ENCODE measurements at places on chromosomes 12 and 14. TPM values are rescaled to one million over a fixed set of nuclear protein-coding genes. Genes with fewer than 3 reads are reported as not detected.

DNA sequence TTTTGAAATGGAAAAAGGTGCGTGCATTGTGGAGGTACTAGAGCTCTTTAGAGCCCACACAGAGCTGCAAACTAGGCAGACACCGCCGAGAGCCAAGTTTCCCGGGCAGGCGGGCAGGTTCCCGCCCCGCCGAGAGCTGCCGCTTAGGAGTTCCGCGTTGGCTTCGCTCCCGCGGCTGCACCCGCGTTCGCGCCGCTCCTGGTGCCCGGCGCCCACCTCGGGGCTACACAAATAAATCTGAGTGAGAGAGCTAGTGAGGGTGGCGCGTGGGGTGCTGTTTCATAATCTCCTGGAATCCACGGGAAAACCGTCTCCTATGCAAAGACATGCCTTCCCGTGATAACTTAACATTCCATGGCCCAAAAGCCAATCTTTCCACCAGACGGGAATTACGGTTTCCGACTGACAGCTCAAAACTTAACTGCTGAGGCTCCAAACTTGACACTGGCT is 645 bp downstream of the KITLG start:
- peak; percentile 39 for DNase-seq

Gene DBX2
- total RNA-seq, result not detected

GRCh38 chr12:96108321-96108720 is 72.9 kb upstream of the LTA4H start:
- no peak for DNase-seq

Gene RFX4
- 0.40 TPM for total RNA-seq

DNA sequence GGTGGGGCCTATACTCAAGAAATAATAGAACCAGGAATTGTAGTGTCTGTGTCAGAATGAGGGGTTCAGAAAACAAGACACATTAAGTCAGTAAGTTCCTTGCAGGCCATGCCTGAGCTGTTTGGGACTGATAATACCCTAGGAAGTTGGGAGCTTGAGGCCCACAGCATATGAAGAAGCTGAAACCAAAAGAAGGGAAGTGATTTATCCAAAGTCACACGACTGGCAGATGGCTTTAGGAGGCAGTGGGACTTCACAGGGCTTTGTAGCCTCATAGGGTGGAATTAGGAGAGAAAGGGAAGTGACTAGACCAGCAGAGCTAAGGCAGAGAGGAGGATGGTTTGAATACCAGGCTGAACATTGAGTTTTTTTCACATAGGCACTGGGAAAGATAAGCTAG is 56.6 kb upstream of the SRSF5 start:
- no peak for DNase-seq

Gene PDZRN4
- not detected for total RNA-seq

- DNase-seq, result no peak
Measured at GRCh38 chr12:92065018-92065499, 80.6 kb downstream of the BTG1 start.

Gene PTPRB
- total RNA-seq, result 0.02 TPM

DNA sequence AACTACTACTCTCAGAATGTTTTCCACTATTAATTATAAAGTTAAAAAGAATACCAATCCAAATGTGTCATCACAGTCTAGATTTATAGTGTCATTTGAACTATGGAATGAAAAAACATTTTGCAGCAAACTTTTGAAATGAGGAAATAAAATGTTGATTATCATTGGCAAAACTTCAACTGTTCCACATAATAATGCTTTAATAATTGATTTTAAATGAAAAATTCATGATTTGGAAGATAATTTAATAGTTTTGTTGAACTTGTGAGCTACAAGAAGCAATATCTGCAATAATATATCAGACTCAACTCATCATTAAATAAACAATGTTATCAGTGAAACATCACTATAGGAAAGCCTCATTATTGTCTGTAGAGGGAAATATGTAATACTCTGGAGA is 48.2 kb upstream of the DCN start:
- DNase-seq, result no peak

GRCh38 chr14:76196980-76197695 is 45.4 kb downstream of the GPATCH2L start:
- no peak for DNase-seq

DNA sequence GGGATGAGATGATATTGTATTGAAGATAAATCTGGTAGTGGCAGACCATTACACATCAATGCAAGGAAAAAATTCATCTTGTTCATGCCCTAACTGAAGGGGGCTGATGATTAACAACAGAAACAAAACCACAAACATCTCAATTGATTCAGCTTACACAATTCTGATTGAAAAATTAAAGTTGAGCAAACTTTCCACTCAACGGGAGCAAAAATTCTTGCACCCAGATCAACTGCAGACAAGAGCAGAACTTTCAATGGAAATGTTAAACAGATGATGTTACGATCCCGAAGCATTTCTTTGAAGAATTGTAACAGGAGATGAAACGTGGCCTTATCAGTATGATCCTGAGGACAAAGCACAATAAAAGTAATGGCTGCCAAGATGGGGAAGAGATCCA is 172.4 kb upstream of the SOX5 start:
- DNase-seq, result no peak

DNA sequence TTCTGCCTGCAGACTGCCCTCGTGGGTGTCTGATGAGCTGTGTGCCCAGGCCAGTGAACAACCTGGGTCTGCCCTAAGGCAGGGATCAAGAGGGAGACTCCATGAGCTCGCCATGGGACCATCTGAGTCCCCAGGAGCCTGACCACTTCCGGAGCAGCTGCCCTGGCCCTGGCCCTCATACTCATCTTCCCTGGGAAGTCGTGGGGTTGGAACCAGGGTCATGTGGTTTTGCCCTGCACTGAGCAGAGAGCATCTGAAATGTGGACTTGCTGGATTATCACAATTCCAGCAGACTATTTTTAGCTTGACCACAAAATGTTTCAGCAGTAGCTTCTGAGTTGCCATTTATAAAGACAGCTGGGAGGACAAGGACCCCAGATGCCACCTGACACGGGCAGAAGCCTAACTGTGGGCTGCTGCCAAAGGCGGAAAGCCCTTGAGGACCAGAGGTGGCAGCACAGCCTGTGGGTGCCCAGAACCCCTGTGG is 6.7 kb downstream of the BTBD6 start:
- DNase-seq, result peak; percentile 96

- DNase-seq, result no peak
Measured at GRCh38 chr12:47757364-47757839, 1.3 kb downstream of the RAPGEF3 start.

DNA sequence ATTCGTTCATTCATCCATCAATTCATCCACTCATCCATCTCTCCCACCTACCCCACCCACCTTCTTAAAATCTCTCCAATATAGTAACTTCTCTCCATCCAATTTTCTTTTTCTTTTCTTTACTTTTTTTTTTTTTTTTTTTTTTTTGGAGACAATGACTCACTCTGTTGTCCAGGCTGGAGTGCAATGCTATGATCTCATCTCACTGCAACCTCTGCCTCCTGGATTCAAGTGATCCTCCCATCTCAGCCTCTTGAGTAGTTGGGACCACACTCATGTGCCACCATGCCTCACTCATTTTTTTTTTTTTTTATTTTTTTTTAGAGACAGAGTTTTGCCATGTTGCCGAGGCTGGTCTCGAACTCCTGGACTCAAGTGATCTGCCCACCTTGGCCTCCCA is 118.4 kb downstream of the SUDS3 start:
- no peak for DNase-seq

DNA sequence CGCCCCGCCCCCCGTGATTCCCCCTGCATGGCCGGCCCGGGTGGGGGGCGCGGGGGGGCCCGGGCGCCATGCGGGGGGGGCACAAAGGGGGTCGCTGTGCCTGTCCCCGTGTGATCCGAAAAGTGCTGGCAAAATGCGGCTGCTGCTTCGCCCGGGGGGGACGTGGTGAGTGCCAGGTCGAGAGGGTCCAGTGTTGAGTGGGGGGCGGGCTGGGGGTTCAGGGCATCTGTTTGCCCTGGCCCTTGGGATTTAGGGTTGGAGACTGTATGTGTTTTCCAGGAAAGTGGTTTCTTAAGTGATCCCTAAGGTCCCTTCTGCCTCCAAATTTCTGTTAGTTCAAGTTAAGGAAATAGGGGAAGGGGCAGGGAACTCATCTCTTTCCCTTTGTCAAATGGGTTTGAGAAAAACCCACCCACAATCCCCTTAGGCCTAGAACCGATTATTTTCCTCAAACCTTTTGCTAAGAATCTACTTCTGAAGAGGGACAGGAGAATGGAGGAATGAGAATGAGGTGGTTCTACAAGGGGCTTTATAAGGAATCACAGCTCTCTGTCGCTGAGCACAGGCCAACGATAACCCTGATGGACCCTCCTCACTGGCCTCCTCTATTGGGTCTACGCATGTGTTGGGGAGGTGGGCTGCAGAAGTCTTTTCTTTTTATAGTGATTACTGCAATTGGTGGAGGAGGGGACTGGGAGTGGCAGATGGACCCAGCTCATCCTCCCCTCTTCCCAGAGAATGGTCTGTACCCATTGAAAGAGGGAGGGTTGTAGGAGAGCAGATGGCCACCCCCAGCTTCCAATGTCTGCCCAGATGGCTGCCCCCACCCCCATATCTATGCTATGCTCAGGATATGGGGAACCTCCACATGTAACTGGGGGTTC is 834 bp downstream of the ARHGEF25 start:
- DNase-seq, result peak; percentile 72

- no peak for DNase-seq
Measured at GRCh38 chr14:28975084-28975483, 208.5 kb downstream of the FOXG1 start.

Gene WNT1
- not detected for total RNA-seq

DNA sequence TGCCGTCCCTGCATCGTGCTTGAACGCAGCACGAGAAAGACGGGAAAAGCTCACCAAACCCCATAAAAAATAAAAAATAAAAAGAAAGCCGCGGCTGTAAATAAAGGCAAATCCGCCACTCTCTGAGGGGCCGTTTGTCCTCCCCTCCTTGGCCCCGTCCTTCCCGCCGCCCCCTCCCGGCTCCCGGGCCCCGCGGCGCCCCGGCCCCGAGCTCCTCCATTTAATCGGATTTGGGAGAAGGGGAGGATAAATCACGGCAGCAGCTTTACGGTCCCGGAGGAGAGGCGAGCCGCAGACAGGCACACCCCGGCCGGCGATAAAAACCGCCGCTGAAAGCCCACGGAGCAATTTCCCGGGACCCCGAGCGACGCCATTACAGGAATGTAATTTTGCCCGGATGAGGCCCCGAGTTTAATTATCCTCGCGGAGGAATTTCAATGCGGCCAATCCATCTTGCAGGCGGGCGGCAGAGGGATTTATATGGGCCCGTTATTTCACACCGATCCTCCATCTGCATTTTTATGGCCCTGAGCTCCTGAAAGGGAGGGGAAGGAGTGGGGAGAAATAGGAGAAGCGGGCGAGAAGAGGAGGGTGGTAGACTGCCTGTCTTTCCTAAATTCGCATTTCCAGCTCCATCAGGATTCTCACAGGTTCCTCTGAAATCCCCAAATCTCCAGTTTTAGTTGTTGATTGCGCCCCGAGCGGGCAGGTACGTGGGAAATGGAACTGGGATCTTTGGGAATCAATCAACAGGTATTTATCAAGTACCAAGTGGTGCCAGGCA is 1.3 kb upstream of the ATP5MC2 start:
- peak; percentile 29 for DNase-seq

DNA sequence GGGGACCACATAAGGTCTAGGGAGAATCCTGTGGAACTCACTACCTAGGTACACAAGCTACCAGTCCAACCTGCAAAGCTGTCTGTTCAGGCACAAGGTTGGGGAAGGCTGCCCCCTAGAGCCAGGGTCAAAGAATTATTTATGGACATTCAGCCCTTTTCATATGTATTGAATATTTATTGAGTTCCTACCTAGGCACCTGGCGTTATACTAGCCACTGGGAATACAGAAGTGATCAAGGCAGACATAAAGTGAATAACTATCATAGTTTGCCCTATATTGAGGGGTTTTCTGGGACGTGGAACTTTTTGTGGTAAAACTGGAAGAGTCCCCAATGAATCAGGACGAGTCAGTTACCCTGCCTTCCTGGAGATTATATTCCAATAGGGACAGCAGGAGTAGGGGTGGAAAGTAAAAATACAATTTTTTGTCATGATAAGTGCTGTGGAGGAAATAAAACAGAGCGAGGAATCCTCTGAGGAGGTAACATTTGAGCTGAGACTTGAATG is 5.8 kb upstream of the SLC48A1 start:
- peak; percentile 52 for DNase-seq

DNA sequence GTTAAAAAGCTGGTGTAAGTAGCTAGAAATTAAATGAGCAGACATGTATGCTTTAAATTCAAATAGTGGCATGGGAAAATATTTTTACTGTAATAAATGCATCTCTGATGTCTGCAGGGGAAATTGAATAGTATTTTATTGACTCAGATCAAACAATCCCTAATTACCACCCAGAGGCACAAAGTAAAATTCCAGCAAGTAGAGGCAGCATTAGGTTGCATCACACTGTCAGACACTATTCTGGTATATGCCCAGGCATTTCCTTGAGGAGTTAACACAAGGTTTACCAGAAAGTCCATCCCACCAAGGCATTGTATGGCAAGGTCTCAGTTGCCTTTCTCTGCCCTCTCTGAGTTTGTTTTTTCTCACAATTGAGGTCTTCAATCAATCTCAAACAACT is 201.6 kb upstream of the KITLG start:
- no peak for DNase-seq

Gene ZFP36L1
- 70.3 TPM for total RNA-seq

- no peak for DNase-seq
Measured at GRCh38 chr14:58738189-58738836, 100.6 kb downstream of the DACT1 start.

- no peak for DNase-seq
Measured at GRCh38 chr14:32453857-32454810, 125.0 kb downstream of the AKAP6 start.

DNA sequence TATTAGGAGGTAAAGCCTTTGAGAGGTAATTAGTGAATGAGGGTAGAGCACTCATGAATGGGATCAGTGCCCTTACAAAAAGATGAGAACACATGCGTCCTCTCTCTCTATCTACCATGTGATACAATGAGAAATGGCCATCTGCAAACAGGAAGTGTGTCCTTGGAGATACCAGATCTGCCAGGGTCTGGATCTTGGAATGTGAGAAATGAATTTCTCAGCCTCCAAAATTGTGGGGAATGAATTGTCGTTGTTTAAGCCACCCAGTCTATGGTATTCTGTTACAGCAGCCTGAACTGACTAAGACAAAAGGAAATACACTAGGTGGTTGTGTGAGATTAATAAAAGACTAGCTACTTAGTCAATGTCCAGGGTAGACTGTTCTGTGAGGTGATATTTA is 366.6 kb downstream of the NELL2 start:
- DNase-seq, result no peak

- DNase-seq, result no peak
Measured at GRCh38 chr12:130044991-130045621, 117.2 kb upstream of the FZD10 start.

GRCh38 chr14:30805284-30805683 is 69.1 kb upstream of the COCH start:
- no peak for DNase-seq

DNA sequence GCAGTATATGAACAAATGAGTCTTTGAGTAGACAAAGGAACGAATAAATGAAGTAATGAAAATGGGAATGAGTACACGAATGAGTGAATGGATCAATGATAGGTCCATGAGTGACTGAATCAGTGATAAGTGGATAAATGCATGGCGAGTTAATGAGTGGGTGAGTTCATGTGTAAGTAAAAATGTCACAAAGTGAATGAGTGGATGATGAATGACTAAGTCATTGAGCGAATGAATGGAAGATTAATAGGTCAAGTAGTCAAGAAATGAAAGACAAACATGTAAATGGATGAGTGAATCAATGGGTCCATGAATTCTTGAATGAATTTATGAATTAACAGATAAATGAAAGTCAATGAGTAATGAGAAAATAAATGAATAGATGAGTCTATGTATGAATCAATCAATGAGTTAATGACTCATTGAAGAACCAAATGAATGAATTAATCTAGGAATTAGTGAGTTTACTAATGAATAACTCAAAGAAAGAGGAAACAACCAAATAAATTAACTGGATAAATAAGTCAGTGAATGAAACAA is 97.3 kb upstream of the RTL1 start:
- no peak for DNase-seq

All from SJCRH30 (cell line).